ENCODE measurements at places on chromosomes 5 and 9.

- no peak for DNase-seq
These were observed 135.1 kb downstream of the DROSHA start for GRCh38 chr5:31396611-31397295.

- DNase-seq, result no peak
These were observed 20.9 kb downstream of the WHRN start for GRCh38 chr9:114484215-114484853.

DNA sequence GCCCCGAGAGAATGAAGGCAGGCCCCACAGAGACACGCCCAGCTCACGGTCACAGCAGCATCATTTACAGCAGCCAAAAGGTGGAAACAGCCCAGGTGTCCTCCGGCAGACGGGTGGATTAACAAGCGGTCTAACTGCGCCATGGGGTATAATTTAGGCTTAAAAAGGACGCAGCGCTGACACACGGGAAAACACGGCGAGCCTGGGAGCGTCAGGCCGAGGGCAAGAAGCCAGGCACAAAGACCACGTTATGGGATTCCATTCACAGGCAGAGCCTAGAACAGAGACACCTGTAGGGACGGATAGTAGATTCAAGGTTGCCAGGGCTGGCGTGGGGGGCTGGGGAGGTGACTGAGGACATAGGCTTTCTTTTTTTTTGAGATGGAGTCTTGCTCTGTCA, 36.9 kb upstream of the TMEM250 start:
- no peak for DNase-seq

DNA sequence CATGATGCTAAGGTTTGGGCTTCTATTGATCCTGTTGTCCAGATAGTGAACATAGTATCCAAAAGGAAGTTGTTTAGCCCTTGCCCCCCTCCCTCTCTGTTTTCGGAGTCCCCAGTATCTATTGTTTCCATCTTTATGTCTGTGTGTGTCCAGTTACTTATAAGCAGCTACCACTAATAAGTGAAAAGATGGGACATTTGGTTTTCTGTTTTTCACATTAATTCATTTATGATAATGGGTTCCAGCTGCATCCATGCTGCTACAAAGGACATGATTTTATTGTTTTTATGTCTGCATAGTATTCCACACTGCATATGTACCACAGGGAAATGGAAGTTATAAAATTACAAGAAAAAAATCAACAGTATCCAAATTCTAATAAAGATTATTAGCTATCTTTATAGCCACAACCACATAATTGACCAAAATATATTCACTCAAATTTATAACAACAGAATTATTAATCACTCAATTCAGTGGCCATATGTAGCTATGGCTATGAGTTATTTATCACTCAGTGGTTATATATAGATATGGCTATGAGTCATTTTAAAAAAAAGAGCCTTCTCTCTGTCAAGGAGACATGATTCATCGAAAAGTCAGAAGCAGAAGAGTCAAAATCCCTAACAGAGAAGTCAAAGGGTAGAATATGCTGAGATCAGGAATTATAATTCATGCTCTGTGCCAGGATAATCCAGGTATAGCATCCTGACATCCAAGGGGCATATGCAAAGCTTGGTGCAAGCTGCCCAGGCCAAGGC, 367.5 kb downstream of the DEPDC1B start:
- no peak for DNase-seq

DNA sequence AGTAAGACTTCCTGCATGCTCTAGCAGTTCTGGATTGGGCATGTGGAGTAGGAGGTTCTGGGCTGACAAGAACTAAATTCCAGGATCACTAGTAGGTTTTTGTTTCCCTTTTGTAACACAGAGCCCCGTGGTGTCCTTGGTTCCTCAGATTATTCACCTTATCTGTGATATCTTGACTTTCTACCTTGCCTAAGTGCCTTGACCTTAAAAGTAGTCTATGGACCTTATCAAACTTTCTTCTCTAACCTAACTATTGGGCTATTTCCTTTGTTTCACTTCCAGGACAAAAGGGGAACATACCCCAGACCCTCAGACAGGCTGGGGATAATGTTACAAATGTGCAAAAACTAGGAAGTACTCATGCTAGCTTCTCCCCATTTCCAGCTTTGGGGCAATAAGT, 595.3 kb downstream of the PSAT1 start:
- no peak for DNase-seq

DNA sequence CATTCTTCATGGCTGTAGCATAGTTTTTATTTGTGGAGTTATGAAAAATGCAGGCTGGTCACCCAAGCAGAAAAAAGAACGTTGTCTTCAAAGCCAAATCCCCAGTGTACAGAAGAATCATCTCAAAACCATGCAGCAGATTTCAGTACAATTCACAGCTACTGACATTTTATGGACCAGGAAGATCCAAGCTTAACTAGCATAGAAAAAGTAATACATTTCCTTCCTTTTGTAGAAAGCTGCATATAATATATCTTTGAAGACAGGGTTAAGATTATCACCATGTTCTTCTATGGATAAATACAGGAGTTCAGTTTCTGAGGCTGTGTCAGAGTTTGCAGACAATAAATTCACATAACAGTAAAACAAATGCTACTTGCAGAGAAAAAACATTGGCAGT, 1054.8 kb upstream of the C9orf72 start:
- DNase-seq, result no peak

GRCh38 chr5:60829490-60830266, 14.4 kb downstream of the ELOVL7 start:
- no peak for DNase-seq

Data from CD4-positive, alpha-beta T cell treated with Interleukin-12 subunit alpha and Interleukin-12 subunit beta, for 1 hour (primary cell).